ENCODE measurements at places on chromosomes 5 and 9.

GRCh38 chr5:165126598-165126997 lies 1621.2 kb downstream of the MAT2B start:
- no peak for DNase-seq

- no peak for DNase-seq
These were observed 9.7 kb upstream of the NEK6 start for GRCh38 chr9:124248066-124248465.

DNA sequence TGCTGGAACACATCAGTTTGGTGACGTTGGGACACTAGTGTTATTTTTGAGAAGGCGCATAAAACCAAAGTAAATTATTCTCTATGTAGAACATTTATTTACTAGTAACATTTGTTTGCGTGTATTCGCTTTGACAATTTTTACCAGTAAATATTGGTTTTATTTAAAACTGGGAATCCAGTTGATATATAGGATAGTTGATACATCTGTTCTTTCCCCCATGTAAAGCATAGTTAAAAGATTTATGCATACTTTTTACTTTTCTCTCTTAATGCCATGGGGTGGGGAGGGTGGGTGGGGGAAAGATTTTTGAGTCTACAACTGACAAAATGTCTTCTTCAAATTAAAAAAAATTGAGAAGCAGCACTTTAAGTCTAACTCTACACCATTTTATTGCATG lies at the start of gene IGIP:
TSS of gene IGIP (plus strand) at position 301 of the 400 bp plus-strand sequence. CDS start 2,540 bp downstream, outside the sequence.
- no peak for DNase-seq

GRCh38 chr9:106874652-106875051 lies 11.7 kb downstream of the ZNF462 start:
- DNase-seq: no peak

- no peak for DNase-seq
These were observed 163.6 kb upstream of the IRX2 start for GRCh38 chr5:2914981-2915484.

DNA sequence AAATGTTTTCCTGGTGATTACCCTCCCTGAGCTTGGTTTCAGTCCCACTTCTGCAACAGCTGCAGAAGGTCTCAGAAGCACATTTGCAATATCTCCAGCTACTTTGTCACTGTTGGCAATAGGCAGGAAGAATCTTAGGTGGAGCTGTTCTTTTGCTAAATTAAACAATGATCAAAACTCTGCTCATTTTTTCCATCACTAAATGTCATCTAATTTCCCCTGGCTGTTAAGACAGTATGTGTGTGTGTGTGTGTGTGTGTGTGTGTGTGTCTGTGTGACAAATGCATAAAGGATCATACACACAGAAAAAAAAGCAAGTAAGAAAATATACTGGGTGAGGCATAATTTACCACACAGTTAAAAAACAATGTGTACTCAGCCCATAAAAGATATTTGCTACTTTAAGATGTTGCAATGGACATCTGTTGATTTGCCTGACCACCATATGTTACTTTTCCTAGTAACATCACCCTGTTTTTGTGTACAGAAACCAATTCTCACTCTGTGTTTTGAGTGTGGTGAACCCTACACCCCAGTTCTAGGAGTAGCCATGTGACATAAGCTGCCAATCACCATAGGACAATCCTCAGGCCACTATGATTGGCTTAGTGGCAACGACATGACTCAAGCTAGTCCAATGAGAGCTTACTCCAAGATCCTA lies 572.6 kb upstream of the CLINT1 start:
- no peak for DNase-seq

DNA sequence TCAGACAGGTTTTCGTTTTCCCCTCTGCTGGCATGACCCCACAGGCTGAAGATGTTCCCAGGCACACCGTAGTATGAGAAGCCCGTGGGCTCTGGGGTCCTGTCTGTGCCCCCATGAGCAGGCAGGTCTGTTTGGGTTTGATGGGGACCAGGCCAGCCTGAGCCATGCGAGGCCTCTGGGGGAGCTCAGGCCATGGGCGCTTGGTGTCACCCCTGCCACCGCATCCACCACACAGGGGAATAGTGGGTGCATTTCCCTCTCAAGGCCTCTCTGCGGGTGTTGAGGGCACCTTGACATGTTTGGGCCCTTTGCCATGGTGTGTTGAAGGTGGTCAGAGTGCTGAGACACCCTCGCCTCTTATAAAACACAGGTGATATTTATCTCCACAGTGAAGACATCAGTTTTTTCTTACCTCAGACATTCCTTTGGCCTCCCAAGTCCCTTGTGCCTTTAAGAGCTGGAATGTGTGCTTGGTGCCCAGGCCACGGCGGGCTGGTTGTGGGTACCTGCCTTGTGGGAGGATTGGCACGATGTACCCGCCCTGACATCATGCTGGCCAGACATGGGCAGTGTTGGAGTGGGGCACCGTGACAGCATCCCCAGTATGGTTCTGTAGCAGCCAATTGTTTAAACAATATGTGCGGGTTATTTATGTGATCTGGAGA lies 68.3 kb downstream of the WNK2 start:
- no peak for DNase-seq

- DNase-seq: no peak
These were observed 408.8 kb downstream of the YTHDC2 start for GRCh38 chr5:113922343-113922742.

DNA sequence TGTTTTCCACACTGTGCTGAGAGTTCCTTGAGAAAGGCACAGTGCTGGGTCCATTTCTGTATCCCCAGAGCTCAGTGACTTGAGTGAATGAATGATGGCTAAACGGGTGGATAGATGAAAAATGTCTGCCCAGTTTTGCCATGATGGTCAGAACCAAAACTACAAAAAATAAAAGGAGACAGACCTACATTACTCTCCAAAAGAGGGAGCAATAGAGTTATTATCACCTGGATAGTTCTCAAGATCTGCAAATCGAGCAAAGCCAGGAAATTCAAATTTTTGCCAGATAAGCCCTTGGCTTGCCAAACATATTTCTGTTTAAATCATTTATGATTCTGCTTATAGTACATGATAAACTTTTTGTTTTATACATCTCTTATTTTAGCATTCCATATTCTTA lies 214.2 kb upstream of the ZNF462 start:
- no peak for DNase-seq

DNA sequence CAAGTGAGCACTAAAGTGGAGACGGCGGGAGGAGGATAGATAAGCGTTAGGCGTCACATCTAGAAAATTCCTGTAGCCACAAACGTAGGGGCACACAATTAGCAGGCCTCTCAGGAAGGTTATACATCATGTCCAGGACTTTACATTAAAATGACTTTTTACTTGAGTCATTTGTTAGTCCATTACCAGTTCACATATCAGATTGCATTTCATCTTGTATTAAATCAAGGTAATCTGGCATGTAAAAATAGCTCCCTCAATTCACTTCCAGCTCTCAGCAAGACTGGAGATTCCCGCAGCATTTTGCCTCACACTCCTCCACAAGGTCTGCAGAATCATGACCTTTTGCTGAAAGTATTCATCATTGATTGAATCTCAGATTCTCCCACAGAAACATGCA lies 118.8 kb downstream of the PRDM6 start:
- DNase-seq: no peak

DNA sequence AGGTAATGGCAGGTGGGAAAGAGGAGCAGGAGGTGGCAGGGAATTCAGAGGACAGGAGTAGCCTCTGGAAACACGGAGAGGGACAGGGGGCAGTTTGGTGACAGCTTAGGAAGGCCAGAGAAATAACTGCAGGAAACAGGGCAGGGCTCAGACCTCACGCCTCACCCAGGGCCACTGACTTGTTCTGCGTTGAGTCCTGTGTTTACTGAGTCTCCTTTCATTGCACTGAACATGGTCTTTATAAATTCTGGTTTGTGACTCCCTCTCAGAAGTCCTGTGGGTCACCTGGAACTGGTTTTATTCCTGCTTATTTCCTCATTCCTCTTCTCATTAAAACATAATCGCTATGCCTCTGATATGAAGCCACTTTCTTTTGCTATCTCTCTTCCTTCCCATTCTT lies 55.2 kb upstream of the ZNF622 start:
- DNase-seq: no peak

GRCh38 chr5:79938468-79938867 lies 52.6 kb downstream of the MTX3 start:
- DNase-seq: peak; percentile 49

DNA sequence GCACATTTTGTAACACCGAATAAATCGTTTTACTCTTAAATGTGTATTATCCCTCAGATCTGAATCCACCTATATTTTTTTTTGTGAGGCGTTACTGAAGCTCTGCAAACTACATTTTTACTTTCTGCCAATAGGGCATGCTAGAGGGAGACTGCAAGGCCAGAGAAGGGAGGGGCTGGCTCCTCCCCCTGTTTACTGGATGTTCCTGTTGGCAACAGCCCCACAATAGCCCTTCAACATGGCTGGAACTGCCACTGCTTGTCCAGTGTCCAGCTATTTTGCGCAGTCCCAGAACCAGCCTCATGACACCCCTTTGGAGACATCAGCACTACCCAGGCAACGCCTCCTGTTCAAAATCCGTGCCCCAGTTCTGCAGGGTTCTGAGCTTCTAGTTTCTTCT lies 85.4 kb upstream of the MIER3 start:
- no peak for DNase-seq

GRCh38 chr5:102277144-102277543 lies 18.9 kb downstream of the SLCO4C1 start:
- DNase-seq: no peak

DNA sequence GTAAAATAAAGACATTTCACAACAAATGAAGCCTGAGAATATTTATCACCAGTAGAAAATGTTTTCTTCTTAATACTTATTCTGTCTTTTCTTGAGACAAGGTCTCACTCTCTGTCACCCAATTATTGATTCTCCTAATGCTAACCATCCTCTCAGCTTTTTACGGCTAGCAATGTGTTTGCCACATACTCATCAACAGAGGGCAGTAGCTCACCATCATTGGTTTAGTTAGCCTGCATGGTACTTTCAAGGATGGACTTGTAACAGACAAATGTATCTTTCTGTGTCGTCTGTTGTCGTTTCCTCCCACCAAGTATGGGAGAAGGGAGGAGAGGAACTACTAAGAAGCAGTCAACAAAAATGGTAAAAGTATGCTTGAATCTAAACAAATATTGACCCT lies 5.9 kb upstream of the ACO1 start:
- peak; percentile 38 for DNase-seq

GRCh38 chr9:109387206-109387605 lies 66.3 kb upstream of the EPB41L4B start:
- no peak for DNase-seq

DNA sequence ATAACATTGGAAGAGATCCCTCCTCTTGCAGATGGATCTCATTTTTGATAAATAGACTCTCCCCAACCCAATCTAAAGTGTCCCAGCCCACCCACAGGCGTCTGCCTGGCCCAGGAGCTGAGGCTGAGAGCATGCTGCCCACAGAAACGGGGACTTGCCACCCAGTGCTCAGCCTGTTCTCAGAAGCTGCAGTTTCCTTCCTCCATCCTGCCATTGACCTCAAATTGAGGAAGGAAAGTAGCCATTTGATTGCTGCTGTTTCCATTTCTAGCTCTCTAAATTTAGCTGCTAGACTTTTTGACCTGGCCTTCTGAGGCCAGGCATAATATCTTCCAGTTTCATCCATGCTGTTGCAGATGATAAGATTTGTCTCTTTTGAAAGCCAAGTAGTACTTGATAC lies 31.1 kb upstream of the FRMD3 start:
- no peak for DNase-seq

- DNase-seq: no peak
These were observed 685 bp upstream of the NIPSNAP3A start for GRCh38 chr9:104746798-104747197.

DNA sequence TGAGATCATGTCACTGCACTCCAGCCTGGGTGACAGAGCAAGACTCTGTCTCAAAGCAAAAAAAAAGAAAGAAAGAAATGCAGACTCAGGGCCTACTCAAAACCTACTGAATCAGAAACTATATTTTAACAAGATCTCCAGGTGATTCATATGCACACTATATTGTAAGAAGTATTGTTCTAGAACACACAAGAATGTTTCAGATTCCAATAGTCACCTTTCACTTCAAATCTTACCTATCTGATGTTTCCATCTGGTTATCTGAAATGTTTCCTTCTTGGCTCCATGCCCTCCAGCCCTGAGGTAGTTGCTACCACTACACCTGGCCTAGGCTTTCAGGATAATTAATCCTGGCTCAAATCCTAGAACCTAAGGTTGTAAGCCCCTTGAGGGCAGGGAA lies 36.8 kb upstream of the SNX2 start:
- DNase-seq: no peak

DNA sequence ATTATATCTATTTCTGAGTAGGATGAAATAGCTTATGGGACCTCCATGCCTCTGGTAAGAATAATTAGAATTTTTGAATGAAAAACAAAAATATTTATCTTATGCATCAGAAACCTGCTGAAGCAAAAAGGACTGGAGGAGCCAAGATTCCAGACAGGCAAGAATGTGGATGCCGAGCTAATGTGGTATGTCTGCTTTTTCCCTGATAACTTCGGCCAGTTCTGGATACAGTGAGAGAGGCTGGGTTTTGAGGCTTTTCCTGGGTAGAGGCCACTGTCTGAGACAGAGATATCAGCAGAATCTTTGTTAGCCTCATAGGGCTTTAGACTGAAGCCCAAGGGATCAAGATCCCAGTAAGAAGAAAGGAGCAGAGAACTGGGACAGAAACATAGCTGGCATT lies 5.2 kb upstream of the CTNND2 start:
- DNase-seq: no peak

GRCh38 chr9:32293091-32293490 lies 91.4 kb upstream of the ACO1 start:
- no peak for DNase-seq

DNA sequence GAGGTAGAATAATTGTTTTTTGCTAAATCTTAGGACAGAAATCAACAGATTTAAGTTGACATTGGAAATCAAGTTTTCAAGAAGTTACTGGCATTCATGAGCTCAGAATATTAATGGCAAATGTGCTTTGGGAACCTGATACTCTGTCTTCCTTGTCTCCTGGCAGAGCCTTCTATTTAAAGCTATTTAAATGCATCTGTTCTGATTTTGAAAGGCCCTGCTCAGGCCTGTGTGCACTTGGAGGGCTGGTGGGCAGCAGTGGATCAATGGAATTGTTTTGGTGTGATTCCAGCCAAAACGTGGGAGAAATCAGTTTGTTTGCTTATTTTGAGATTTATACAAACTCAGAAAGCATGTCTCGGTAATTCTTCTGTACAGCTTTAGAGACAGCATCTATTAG lies 38.5 kb downstream of the FBXL7 start:
- no peak for DNase-seq

GRCh38 chr5:76990899-76991459 lies 38.1 kb downstream of the CRHBP start:
- DNase-seq: no peak

- DNase-seq: no peak
These were observed 507.2 kb downstream of the NFIB start for GRCh38 chr9:13806714-13807113.

- peak; percentile 57 for DNase-seq
These were observed 25.1 kb upstream of the CDKN2AIPNL start for GRCh38 chr5:134436523-134437339.

DNA sequence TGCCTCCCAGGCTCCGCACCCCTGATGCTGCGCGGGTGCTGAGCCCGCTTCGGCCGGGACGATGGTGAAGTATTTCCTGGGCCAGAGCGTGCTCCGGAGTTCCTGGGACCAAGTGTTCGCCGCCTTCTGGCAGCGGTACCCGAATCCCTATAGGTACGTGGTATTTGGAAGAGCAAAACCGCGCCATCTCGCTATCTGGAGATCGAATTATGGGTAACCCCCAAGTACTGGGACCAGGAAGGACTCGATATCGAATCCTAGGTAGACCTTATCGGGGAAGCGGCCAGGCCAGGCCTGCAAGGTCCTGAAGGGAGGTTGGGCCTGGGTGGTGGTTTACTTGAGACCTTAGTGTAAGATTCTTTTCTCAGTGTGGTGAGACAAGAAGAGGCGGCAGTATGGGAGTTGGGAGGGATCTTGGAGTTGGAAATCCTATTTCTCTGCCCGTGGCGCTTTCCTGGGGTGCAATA lies 359 bp downstream of the PRELID1 start:
- DNase-seq: no peak
